Neural progenitor cell (in vitro differentiated cells): ENCODE measurements at places on chromosomes 2 and 18. TPM values are rescaled to one million over a fixed set of nuclear protein-coding genes. Genes with fewer than 3 reads are reported as not detected.
A peak's percentile ranks its signal among the peaks of the same experiment; 100 is the strongest.

TBC1D8 gene
- 3.9 and 4.1 TPM in 2 replicates for total RNA-seq

ZNF396 gene
- 1.4 and 2.2 TPM in 2 replicates for total RNA-seq

- no peaks in the 10 kb centered on the region for H3K36me3 ChIP-seq
- no peaks in the 10 kb centered on the region for H3K27me3 ChIP-seq
- H3K4me3 ChIP-seq = no peak overlapping the region
- peaks cover 34% of the 10 kb centered on the region for H3K4me1 ChIP-seq
- DNase-seq = no peak
Measured at GRCh38 chr18:23580677-23581367, 5.5 kb downstream of the NPC1 start.

DNA sequence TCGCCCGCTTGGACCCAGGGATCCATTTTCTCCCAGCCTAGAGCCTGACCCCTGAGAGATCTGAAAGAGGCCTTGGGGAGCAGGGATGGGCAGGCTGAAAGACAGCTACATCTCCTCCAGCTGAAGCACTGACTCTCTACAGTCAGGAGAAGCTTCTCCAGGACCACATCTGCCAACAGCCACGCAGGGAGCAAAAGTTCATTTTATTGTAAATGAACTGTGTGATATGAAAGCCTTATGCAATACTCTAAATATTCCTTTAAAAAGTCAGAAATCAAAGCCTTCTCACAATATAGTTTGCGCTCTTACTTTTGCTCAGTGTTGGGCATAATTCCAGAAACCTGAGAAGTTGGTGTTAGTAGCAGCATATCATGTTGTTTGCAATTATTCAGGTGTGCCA is 428.9 kb upstream of the RAB6C start:
- peaks cover 9% of the 10 kb centered on the region for H3K4me1 ChIP-seq
- H3K27ac ChIP-seq = no peak overlapping the region
- no peak overlapping the region for H3K4me3 ChIP-seq
- H3K36me3 ChIP-seq = no peaks in the 10 kb centered on the region
- no peaks in the 10 kb centered on the region for H3K27me3 ChIP-seq

- no peaks in the 10 kb centered on the region for H3K4me1 ChIP-seq
- no peaks in the 10 kb centered on the region for H3K36me3 ChIP-seq
- no peak overlapping the region for H3K27ac ChIP-seq
- no peaks in the 10 kb centered on the region for H3K27me3 ChIP-seq
- DNase-seq = peak; percentile 4
Measured at GRCh38 chr18:7021994-7022840, 95.4 kb downstream of the LAMA1 start.

DNA sequence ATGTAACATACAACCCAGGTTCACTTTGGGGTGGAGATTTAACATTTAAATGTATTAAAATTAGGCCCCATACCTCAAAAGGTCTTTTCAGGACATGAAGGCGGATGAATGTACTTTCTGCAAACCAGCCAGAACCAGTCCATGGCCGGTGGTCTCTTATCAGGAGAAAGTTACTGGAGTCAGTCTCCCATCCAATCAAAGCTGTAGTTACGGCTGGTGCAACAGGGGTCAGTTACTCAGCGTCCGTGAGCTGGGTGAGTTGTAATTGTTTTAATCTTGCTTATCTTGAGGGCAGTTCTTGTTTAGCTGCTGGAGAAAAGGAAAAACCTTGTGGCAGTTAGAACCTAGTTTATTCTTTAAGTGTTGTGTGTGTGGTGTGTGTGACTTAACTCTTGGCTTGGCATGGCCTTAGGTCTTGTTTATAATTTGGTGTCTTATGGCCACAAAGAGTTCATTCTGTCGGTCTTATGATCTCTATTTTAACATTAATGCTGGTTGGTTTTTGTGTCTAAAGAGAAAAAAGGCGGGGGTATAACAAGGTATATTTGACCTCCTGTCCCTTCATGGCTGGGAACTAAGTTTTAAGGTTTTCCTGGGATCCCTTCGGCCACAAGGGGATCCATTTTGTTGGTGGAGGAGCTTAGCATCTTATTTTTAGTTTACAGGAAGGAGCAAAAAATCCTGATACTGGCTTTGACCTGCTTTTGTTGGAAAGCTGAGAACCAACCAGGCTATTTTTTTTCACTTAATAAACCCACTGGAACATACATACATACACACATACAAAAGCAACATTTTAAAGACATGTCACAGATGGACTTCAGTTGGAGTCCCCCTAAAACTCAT is 143.5 kb upstream of the NCK2 start:
- no peak for DNase-seq
- no peak overlapping the region for H3K27ac ChIP-seq
- H3K36me3 ChIP-seq = no peaks in the 10 kb centered on the region
- H3K4me3 ChIP-seq = no peak overlapping the region
- peaks cover 8% of the 10 kb centered on the region for H3K4me1 ChIP-seq
